ENCODE measurements at places on chromosomes 11 and 22.

DNA sequence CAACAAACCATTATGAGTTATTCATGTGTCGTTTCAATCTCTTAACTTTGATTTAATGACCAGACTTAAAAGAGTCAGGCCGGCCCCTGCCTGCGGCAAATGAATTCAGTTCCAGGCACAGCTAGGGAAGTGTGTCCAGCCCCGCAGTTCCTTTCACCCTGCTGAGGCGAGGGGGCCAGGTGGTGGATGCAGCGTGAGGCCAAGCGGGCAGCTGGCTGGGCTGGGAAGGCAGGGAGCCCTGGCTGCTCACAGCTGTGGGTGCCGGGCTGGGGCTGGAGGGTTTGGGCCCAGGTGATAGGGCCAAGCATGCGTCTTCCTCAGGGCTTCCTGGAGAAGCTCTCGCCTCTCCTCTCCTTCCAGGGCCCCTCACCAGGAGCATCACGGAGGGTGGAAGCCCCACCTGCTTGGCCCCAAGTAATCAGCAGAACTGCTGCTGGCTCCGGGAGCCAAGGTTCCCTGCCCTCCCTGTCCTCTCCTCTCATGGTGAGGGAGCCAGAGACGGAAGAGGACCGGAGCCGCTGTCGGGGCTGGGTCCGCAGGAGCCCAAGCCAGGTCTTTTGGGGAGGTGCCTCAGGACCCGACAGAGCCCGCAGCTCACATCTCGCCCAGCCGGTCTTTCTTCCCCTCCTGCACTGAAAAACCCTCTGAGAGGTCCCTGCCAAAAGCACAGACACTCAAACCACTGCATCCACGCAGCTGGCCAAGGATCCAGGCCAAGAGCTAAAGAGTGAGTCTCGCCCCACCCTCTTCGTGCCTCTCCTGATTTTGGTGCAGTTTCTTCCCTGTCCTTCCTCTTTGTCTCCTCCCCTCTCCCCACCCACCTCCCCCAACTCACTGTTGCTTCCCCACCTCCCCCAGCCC, 97.0 kb downstream of the ST3GAL4 start:
- no peak for DNase-seq

GRCh38 chr22:49724893-49725489, 102.7 kb downstream of the BRD1 start:
- peak; percentile 10 for DNase-seq

DNA sequence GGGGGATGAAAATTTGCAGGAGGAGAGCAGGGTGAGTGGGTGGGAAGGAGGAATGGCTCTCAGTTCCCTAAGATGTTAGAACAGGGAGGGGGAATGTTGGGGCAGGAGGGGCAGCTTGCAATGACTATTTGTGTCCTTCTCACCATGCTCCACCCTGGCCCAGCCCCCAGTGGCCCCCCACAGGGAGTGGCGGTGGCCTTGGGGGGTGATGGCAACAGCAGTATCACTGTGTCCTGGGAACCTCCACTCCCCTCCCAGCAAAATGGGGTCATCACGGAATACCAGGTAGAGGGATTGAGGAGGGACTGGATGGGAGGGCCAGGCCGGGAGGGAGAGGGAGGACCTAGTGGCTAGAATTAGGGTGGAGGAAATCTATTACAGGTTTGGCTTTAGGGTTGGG, 10.2 kb downstream of the ROBO3 start:
- no peak for DNase-seq

DNA sequence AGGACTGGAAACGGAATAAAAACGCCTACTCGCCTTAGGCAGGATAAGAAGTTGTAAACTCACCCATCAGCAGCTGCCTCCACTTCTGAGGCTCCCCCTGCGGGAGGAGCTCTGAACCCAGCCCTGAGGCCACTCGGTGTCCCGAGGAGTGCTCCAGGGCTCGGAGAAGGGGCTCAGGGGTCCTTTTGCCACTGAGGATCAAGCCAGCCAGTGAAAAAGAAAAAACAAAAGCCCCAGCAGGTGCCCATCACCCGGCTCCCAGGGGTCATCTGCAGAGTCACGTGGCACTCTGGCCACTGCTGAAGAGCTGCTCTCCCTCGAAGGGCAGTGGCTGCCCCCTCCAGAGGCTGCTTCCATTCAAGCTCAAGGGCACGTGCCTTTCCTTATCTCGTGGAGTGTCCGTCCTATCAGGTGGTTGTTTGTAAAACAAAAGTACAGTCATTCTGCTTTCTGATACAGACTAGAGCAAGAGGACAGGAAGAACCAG, 29.0 kb downstream of the NUP50 start:
- no peak for DNase-seq

DNA sequence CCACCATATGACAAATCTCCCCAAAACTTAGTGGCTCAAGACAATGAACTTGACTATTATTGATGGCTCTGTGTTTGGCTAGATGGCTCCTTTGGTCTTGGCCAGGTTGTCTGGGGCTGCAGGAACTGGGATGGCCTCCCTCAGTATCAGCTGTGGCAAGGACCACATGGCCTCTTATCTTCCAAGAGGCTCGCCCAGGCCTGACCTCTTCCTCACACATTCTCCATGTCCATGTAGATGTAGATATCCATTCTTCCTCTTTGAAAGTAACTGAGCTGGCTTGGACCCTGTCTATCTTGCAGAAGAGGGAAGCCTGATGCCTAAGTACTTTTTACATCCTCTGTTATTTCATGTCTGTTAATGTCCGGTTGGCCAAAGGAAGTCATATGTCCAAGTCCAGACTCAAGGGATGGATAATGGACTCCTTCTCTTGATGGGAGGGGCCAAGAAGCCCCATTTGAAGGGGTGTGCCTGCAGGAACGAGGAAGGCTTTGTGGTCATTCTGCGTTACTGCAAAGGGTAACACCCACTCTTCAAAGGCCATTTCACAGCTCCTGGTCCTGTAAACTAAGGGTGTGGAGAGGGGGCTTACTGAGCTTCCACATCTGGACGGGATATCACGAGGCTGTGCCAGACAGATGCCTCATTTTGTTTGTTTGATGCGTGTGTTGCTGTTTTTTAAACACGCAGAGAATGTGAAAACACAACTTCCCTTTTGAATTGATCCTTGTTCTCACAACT, 87.1 kb downstream of the GRIK4 start:
- DNase-seq, result no peak

DNA sequence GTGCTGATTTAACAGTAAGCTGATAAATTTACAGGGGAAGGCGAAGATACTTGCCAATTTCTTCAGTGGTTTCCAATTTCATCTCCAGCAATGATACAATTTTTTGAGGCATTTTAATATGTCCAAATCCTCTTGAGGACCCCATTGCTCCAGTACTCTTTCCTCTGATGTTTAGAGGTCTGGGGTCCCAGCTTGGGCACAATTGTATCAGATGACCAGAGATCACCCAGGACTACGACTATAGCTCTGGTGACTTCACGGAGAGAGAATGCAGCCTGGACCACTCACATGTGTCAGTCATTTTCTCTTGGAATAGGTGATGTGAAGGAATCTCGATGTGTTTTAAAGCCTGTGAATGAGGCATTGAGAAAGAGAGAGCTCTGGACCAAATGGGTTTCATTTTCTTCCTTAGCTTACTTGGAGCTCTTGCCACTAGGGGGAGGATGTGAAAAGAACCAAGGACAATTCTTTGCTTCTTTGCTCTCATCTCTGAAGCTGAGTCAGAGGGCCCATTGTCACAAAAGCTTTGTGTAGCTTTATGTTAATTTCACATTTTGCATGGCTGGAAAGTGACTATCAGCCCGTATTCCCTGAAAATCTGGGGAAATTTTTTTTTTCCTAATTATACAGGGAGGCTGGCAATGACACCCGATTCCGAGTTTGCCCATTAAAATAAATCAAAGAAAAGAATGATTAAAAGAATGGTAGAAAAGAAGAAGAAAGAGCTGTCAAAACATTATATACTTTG, 6.7 kb upstream of the CCDC90B start:
- no peak for DNase-seq

GRCh38 chr11:117199053-117199915, at the start of gene TAGLN:
TSS of gene TAGLN (plus strand) at chr11:117199370. CDS start at chr11:117203014, 3,644 bp downstream.
- no peak for DNase-seq

GRCh38 chr22:31019191-31019930, 50.3 kb downstream of the TUG1 start:
- no peak for DNase-seq

DNA sequence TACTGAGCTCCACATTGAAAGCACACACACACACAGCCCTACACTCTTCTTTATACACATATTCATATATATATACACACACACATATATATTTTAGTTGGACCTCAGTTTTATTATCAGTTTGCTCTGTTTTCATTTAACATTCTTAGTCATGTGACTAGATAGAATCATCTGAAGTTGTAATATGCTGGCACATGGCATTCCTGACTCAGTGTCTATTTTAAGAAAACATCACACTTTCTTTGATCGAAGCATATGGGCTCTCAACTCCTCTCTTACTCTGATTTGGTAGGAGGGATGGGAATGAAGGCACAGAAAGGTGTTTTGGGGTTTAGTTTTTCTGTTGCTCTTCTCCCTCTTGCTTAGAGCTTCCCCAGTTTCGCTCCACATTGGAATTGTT, 24.8 kb downstream of the AMOTL1 start:
- no peak for DNase-seq

- DNase-seq, result no peak
These were observed 29.5 kb downstream of the C11orf58 start for GRCh38 chr11:16767957-16768356.

DNA sequence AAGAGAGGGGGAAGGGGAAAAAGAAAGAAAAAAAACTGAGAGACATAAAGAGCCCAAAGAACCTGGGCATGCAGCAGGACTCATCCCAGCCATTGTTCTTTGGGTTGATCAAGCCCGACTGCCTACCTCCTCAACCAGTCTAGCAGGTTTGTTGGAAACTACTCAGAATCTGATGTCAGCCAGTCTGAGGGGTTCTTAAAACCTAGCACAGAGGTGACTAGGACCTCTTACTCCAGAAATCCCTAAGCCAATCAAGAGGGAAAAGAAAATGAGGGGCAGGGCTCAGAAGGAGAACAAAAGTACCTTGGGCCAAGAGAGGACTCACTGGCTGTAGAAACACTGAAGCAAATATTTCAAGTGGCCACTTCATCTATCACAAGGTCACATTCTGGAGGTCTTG, 228.0 kb downstream of the AASDHPPT start:
- DNase-seq, result no peak

- no peak for DNase-seq
These were observed 20.3 kb upstream of the SLN start for GRCh38 chr11:107731941-107732688.

DNA sequence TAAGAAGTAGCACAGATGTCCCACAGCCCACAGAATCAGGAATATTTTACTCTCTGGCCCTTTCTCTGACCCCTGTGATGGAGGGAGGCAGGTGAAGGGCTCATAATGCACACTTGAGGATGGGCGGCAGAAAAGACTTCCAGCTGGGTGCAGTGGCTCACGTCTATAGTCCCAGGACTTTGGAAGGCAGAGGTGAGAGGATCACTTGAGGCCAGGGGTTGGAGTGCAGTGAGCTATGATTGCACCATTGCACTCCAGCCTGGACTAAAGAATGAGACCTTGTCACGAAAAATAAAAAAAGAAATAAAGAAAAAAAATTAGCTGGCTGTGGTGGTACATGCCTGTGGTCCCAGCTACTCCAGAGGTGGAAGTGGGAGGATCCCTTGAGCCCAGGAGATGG, 13.5 kb upstream of the CRYBB3 start:
- no peak for DNase-seq

DNA sequence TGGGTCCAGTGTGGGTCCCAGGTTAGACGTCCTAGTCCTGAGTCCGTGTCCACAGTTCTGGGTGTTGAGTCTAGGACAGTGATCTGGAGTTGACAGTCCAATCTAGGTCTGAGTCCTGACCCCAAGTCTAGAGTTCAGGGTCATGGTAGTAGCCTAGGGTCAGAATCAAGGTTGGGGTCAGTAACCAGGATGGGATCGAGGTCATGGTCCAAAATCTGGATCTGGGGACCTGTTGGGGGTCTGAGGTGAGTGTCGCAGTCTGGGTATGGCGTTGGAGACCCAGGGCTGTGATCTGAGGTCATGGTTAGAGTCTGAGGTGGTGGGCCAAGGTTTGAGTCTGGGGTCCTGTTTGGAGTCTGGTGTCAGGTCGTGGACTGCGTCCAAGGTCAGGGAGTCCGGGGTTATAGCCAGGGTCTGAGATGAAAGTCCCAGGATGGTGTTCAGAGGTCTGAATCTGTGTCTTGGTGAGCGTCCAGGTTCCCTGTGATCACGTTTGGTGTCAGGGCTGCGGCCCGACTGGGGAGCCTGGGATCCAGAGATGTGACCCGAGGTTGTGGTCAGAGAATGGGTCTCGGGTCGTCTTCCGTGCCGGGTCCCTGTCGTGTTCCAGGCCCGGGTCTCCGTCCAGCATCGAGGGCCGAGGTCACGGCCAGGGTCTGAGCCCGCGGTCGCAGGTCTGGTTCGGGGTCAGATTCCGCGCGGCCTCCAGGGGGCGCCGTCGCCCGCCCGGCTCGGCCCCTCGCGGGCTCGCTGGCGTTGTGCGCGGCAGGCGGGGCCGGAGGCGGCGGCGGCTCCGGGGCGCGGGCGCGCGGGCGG, 432 bp upstream of the GRK2 start:
- peak; percentile 4 for DNase-seq
